ENCODE measurements at places on chromosomes 1 and 21.

DNA sequence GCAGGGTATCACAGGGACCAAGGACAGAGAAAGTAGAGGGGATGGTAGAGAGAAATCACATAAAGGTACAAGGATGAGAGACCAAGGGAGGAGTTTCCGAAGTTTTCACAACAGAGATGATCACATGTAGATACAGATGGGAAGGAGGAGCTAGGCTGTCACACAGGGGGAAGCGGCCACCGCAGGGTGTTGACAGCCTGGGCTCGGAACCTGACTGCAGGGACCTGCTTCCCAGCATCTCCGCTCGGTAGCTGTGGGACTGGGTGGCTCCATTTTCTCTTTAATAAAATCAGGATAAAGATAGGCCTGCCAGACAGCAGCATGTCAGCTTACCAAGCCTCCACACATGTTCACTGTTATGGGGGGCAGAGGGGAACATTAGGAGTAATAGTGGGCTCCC is 32.3 kb downstream of the CDCA8 start:
- no peak overlapping the region for H3K4me3 ChIP-seq
- H3K27me3 ChIP-seq = peaks cover 64% of the 10 kb centered on the region

DNA sequence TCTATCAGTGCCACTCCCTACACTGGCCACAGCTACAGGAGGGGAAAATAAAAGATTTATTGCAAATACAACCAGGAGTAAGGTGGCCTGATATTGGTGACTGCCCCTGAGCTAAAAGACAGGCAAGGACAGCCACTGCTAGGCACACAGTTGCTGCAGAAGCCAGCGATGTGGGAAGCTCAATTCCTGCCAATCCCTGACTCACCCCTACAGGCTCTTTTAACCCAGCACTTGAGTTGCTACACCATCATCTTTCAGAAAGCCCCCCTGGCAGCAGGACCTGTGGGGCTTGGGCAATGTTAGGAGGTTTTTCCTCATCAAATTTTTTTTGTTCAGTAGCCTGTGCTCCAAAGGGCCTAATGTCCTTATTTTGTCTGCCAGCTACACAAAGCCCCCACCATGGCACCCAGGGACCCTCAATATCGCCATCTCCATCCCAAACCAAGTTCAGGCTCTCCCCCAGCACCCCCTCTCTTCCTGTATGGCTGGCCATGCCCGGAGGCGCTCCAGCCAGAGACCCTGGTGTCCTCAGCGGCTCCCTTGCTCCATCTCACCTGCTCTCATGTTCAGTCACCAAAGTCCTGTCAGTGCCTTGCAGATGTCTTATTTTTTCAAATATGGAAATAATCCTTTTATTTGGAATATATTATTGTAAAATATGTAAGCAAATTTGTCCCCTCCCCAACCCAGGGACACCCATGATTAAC is 13.4 kb downstream of the CLEC20A start:
- no peaks in the 10 kb centered on the region for H3K36me3 ChIP-seq
- peaks cover 27% of the 10 kb centered on the region for H3K27me3 ChIP-seq
- no peak for DNase-seq
- no peaks in the 10 kb centered on the region for H3K4me1 ChIP-seq
- H3K4me3 ChIP-seq = no peak overlapping the region
- H3K27ac ChIP-seq = no peak overlapping the region

GRCh38 chr1:200099040-200099439 is 71.5 kb downstream of the NR5A2 start:
- no peak overlapping the region for H3K4me3 ChIP-seq
- no peaks in the 10 kb centered on the region for H3K27me3 ChIP-seq
- H3K27ac ChIP-seq = no peak overlapping the region
- H3K36me3 ChIP-seq = no peaks in the 10 kb centered on the region
- DNase-seq = no peak
- no peaks in the 10 kb centered on the region for H3K4me1 ChIP-seq

DNA sequence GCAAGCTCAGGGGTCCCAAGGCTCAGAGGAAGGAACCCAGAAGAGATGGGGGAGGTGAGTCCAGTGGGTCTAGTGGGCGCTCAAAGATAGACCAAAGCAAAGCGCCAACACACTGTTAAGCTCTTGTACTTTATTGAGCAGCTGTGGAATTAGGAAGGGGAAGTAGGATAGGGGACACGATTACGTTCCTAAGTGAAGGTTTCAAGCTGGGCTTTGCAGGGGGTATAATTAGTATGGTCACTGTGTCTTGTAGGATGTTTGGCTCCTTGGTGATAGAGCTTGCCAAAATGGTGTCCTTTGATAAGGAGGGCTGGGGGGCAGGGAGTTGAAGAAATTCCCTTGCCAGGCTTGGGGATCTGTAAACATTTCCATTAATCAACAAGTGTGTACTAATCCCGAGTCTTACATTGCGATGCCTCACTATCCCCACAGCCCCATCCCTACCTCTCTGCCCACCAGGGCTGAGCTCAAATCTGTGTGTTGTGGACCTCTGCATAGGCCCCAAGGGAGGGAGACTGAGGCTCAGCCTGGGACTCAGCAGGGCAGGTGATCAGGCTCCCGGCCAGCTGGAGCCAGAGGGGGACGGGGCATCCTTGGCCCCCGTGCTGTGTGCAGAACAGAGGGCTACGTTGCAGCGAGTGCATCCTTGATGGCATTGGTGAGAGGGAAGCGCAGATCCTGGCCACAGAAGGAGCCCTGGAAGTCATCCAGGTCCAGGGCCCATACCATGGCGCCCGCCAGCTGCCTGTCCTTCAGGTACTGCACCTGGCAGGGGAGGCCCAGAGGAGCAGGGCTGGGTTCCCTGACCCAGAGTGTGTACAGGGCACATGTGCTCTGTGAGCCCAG is 3.4 kb upstream of the MYBPH start:
- H3K4me1 ChIP-seq = no peaks in the 10 kb centered on the region
- DNase-seq = no peak
- no peak overlapping the region for H3K27ac ChIP-seq
- H3K4me3 ChIP-seq = no peak overlapping the region
- H3K36me3 ChIP-seq = no peaks in the 10 kb centered on the region

- no peaks in the 10 kb centered on the region for H3K27me3 ChIP-seq
- H3K4me3 ChIP-seq = no peak overlapping the region
- DNase-seq = no peak
- peaks cover 10% of the 10 kb centered on the region for H3K36me3 ChIP-seq
- no peak overlapping the region for H3K27ac ChIP-seq
Measured at GRCh38 chr1:112938210-112938609, 17.8 kb downstream of the SLC16A1 start.

All from activated naive CD4-positive, alpha-beta T cell treated with anti-CD3 and anti-CD28 coated beads, Interleukin-2, amount 10 ng/mL, durations not matched to agents 7 days and 5 days (primary cell).